Adrenal gland (tissue), 19 donors: ENCODE measurements at places on chromosomes 7 and 10.

- H3K4me3 ChIP-seq, result no peak overlapping the region
- H3K4me1 ChIP-seq, result peaks cover 4% of the 10 kb centered on the region
- peak; percentile 31 for DNase-seq
- peak overlapping the region; percentile 63 for H3K27ac ChIP-seq
- H3K36me3 ChIP-seq, result no peaks in the 10 kb centered on the region
- H3K27me3 ChIP-seq, result peaks cover 5% of the 10 kb centered on the region
Measured at GRCh38 chr10:5413012-5413938, 918 bp downstream of the NET1 start.

DNA sequence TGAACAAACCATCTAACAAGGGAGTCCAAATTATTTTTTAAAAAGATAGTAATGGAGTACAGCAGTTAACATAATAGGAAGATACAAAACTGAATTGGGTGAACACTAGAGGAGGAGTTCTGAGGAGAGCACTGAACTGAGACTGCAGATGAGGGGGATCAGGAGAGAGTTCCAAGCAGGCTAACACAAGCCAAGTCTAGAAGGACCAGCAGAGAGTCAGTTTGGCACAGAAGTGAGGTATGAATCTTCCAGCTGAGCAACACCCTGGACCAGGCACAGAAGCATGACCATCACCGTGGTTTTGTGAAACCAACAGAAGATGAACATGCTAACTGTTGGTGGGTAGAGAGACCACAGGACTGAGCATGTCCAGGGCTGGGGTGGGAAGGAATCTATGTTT, 30.8 kb upstream of the PLCE1 start:
- no peaks in the 10 kb centered on the region for H3K4me1 ChIP-seq
- no peak overlapping the region for H3K27ac ChIP-seq
- H3K4me3 ChIP-seq, result no peak overlapping the region
- no peaks in the 10 kb centered on the region for H3K27me3 ChIP-seq
- no peak for DNase-seq

DNA sequence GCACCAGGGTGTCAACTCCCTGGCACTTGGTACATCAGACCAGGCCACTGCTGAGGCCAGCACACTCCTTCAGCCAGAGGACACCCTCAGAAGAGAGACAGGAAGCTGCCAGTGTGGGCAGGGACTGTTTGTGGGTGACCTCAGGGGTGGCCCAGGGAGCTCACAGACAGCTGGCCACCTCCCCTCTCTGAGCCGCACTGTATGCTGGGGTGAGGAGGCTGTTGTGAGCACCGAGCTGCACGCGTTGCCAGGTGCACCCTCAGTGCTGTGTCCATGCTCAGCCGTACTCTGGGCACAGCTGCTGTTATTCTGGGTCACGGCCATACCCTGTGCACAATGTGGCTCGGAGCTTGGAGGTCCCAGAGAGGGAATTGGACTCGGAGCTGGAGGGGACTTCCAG, 61.5 kb upstream of the NANOS1 start:
- H3K27ac ChIP-seq, result no peak overlapping the region
- no peak overlapping the region for H3K4me3 ChIP-seq
- DNase-seq, result no peak
- no peaks in the 10 kb centered on the region for H3K27me3 ChIP-seq

GRCh38 chr7:81873559-81873958, 103.7 kb upstream of the HGF start:
- no peak for DNase-seq
- H3K36me3 ChIP-seq, result no peaks in the 10 kb centered on the region
- H3K4me1 ChIP-seq, result no peaks in the 10 kb centered on the region
- H3K27ac ChIP-seq, result no peak overlapping the region

DNA sequence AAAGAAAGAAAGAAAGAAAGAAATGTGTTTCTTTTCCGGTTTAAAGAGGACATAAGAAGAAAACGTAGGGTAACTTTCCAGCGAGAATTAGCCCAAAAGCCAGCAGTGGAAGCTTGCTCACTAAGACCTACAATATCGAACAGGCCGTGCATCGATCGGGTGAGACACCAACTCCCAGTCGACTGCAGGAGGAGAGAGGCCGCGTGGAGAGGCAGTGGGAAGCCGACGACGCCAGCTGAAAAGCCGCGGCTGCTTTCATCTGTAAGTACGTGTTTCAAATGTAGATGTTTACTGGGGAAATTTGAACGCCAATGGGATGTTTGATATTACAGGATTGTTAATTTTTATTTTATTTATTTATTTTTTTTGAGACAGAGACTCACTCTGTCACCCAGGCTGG, 28.6 kb upstream of the GIMAP8 start:
- no peak overlapping the region for H3K4me3 ChIP-seq
- no peaks in the 10 kb centered on the region for H3K27me3 ChIP-seq
- H3K36me3 ChIP-seq, result no peaks in the 10 kb centered on the region
- no peak for DNase-seq
- no peaks in the 10 kb centered on the region for H3K4me1 ChIP-seq

GRCh38 chr7:95843286-95843685, 70.9 kb downstream of the DYNC1I1 start:
- no peak overlapping the region for H3K27ac ChIP-seq
- H3K27me3 ChIP-seq, result no peaks in the 10 kb centered on the region
- no peaks in the 10 kb centered on the region for H3K36me3 ChIP-seq
- H3K4me1 ChIP-seq, result no peaks in the 10 kb centered on the region
- H3K4me3 ChIP-seq, result no peak overlapping the region
- DNase-seq, result no peak

DNA sequence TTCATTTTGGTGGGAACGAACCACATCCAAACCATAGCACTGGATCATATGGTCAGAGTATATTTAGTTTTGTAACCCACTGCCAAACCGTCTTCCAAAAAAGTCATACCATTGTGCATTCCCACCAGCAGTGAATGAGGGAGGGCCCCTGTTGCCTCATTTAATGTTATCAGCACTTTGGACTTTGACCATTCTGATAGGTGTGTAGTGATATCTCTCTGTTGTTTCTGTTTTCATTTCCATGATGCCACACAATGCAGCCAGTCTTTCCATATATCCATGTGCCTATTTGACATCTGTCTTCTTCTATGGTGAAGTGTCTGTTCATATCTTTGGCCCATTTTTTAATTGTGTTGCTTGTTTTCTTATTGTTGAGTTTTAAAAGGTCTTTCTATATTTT, 105.0 kb upstream of the PPP2R2D start:
- H3K4me3 ChIP-seq, result no peak overlapping the region
- peaks cover 5% of the 10 kb centered on the region for H3K27me3 ChIP-seq
- DNase-seq, result no peak
- no peaks in the 10 kb centered on the region for H3K4me1 ChIP-seq

- H3K4me1 ChIP-seq, result peaks cover 16% of the 10 kb centered on the region
- no peaks in the 10 kb centered on the region for H3K27me3 ChIP-seq
- no peak overlapping the region for H3K27ac ChIP-seq
- no peak for DNase-seq
Measured at GRCh38 chr10:95264227-95265051, 26.4 kb downstream of the PDLIM1 start.

DNA sequence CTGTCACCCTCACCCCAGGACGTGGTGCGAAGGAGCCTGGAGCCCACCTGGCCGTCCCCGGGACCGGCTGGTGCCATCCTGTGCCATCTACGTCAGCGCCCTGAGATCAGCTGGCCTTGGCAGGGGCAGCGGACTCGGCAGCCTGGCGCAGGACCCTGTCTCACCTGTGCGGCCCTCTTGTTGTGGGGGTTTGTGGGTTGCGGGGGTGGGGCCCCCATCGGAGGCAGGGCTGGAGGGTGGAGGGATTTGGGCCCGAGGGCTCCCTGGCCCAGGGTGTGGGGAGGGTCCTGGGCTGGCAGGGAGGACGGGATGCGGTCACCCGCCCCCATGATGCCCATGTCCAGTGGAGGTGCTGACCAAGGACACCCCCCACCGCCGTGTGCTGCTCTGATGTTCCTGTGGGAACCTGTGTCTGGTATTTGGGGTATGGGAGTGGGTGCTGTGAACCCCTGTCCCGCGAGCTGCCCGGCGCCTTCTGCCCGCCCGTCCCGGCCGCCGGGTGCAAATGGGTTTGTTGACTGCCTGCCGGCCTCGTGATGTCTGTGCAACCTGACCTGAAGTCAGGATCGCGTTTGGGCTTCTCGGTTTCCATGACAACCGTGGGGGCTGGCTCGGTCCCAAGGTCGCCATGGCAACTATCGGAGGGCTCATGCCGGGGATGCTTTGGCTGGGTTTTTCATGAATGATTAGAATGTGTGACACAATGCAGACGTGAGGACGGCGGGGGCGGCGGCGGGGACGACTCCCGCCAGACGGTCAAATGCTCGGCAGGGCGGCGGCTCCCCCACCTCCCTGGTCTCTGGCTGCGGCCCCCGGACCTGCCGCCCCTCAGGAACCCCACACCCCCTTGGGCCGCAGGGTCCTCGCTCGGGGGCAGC, 7.3 kb downstream of the MAFK start:
- peak overlapping the region; percentile 97 for H3K27ac ChIP-seq
- H3K27me3 ChIP-seq, result no peaks in the 10 kb centered on the region
- H3K36me3 ChIP-seq, result peaks cover 33% of the 10 kb centered on the region
- no peak overlapping the region for H3K4me3 ChIP-seq

- H3K27ac ChIP-seq, result no peak overlapping the region
- H3K27me3 ChIP-seq, result no peaks in the 10 kb centered on the region
- no peaks in the 10 kb centered on the region for H3K36me3 ChIP-seq
Measured at GRCh38 chr10:90530521-90530920, 327.3 kb downstream of the HTR7 start.

- DNase-seq, result no peak
- H3K27me3 ChIP-seq, result no peaks in the 10 kb centered on the region
- H3K4me1 ChIP-seq, result peaks cover 8% of the 10 kb centered on the region
Measured at GRCh38 chr7:1558841-1559625, 3.0 kb upstream of the TMEM184A start.

- no peaks in the 10 kb centered on the region for H3K4me1 ChIP-seq
- no peak for DNase-seq
- no peaks in the 10 kb centered on the region for H3K36me3 ChIP-seq
- no peaks in the 10 kb centered on the region for H3K27me3 ChIP-seq
Measured at GRCh38 chr7:93218997-93219827, 7.1 kb downstream of the HEPACAM2 start.

- H3K36me3 ChIP-seq, result no peaks in the 10 kb centered on the region
- H3K27me3 ChIP-seq, result no peaks in the 10 kb centered on the region
- no peak for DNase-seq
Measured at GRCh38 chr7:126727930-126728391, 524.8 kb downstream of the GRM8 start.

DNA sequence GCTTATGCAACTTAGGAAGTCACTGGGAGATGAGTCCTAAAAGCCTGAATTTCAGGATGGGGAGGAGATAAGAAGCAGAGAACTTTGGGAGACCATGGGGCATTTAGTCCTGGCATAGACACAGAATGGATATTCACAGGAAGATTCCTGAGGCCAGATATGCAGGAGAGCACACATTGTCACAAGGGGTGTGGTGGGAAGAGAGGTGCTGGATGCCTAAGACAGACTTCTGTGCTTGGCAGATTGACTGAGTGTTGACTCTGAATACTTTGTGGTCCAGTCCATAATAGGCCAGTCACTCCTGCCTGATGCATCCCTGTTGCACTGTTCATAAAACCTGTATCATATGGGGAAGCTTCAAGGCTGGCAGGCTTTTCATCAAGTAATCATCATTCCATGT, 18.5 kb downstream of the SRI start:
- H3K36me3 ChIP-seq, result peaks cover 28% of the 10 kb centered on the region
- DNase-seq, result no peak
- H3K4me3 ChIP-seq, result no peak overlapping the region
- no peaks in the 10 kb centered on the region for H3K4me1 ChIP-seq
- H3K27me3 ChIP-seq, result no peaks in the 10 kb centered on the region

- no peak overlapping the region for H3K4me3 ChIP-seq
- no peak overlapping the region for H3K27ac ChIP-seq
- no peaks in the 10 kb centered on the region for H3K4me1 ChIP-seq
- H3K36me3 ChIP-seq, result no peaks in the 10 kb centered on the region
- no peaks in the 10 kb centered on the region for H3K27me3 ChIP-seq
- DNase-seq, result no peak
Measured at GRCh38 chr10:7589748-7590147, 77.0 kb downstream of the ITIH5 start.

- no peaks in the 10 kb centered on the region for H3K4me1 ChIP-seq
- H3K36me3 ChIP-seq, result no peaks in the 10 kb centered on the region
- DNase-seq, result no peak
- no peak overlapping the region for H3K27ac ChIP-seq
- H3K4me3 ChIP-seq, result no peak overlapping the region
- H3K27me3 ChIP-seq, result no peaks in the 10 kb centered on the region
Measured at GRCh38 chr7:133709036-133709880, 417.9 kb upstream of the LRGUK start.

- peaks cover 2% of the 10 kb centered on the region for H3K27me3 ChIP-seq
- H3K27ac ChIP-seq, result no peak overlapping the region
- H3K36me3 ChIP-seq, result no peaks in the 10 kb centered on the region
- no peak for DNase-seq
Measured at GRCh38 chr10:114375047-114375446, 29.3 kb downstream of the AFAP1L2 start.

- no peak overlapping the region for H3K4me3 ChIP-seq
- H3K27me3 ChIP-seq, result no peaks in the 10 kb centered on the region
- no peak for DNase-seq
- no peaks in the 10 kb centered on the region for H3K36me3 ChIP-seq
- H3K4me1 ChIP-seq, result peaks cover 21% of the 10 kb centered on the region
Measured at GRCh38 chr10:15796098-15796759, 64.1 kb downstream of the MINDY3 start.

GRCh38 chr7:55361560-55361959, 3.6 kb upstream of the LANCL2 start:
- H3K27ac ChIP-seq, result no peak overlapping the region
- DNase-seq, result no peak
- no peaks in the 10 kb centered on the region for H3K27me3 ChIP-seq
- H3K4me1 ChIP-seq, result peaks cover 8% of the 10 kb centered on the region
- H3K4me3 ChIP-seq, result no peak overlapping the region

DNA sequence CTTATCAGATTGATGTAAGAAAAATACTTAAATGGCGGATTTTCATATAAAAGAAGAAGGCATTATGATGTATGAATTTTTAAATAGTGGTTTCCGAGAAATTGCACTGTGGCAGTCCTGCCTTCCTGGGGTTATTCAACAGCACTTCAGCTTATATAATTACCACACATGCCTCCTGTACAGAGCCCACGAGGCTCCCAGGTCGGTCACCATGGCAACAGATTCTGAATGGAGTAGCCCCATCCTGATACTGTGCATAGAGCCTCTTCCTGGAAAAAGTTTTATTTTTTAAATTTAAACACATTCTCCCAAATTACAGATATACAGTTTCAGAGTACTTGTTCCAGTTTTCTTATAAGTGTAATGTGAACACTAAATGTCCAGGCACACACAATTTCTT, 15.9 kb upstream of the ASB4 start:
- H3K27me3 ChIP-seq, result no peaks in the 10 kb centered on the region
- no peaks in the 10 kb centered on the region for H3K36me3 ChIP-seq
- no peak overlapping the region for H3K27ac ChIP-seq
- DNase-seq, result no peak
- H3K4me3 ChIP-seq, result no peak overlapping the region

DNA sequence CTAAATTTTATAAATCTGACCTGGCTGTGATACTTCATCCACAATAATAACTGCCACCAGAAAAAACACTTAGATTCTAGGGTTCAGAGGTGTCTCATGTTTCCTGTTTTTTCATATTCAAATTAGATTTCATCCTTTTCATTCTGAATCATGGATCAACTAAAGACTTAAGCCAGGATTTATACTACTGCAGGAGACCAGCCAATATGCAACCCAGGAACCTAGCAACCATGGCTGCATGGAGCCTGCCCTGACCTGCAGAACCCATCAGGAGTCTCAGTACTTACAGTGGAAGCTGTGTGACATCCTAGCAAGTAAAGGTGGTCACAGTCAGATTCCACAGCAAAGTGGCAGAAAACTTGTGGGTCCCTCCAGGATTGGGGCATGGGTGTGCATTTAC, 40.5 kb upstream of the RNF148 start:
- no peaks in the 10 kb centered on the region for H3K4me1 ChIP-seq
- H3K27me3 ChIP-seq, result no peaks in the 10 kb centered on the region
- no peak overlapping the region for H3K27ac ChIP-seq
- no peaks in the 10 kb centered on the region for H3K36me3 ChIP-seq
- DNase-seq, result no peak
